ENCODE measurements at places on chromosomes 4 and X. TPM values are rescaled to one million over a fixed set of nuclear protein-coding genes. Genes with fewer than 3 reads are reported as not detected.

EREG gene
- total RNA-seq, result not detected

GPRASP1 gene
- 2.3 TPM for total RNA-seq

DNA sequence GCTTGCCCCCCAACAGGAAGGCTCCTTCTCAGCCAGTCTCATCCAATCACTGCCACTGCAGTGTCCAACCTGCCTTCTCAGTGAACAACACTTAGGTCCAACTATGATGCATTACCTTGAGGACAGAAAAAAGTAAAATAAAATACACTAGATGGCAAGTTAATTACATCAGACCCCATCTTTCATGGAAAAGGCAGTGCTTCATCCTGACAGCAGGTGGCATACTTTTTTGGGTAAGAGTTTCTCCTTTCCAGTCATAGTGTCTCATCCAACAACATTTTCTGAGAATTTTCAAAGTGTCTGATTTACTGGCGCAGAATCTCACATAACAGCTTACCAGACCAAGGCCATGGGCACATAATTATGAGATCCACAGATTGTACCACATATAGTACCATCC, 1742.8 kb downstream of the PCDH7 start:
- no peak for ATAC-seq

GRCh38 chr4:22014222-22014741, 65.7 kb upstream of the KCNIP4 start:
- no peak for ATAC-seq

GRCh38 chr4:149630064-149630463, 185.6 kb downstream of the IQCM start:
- no peak for ATAC-seq

TLR2 gene
- total RNA-seq, result 2.1 TPM

DNA sequence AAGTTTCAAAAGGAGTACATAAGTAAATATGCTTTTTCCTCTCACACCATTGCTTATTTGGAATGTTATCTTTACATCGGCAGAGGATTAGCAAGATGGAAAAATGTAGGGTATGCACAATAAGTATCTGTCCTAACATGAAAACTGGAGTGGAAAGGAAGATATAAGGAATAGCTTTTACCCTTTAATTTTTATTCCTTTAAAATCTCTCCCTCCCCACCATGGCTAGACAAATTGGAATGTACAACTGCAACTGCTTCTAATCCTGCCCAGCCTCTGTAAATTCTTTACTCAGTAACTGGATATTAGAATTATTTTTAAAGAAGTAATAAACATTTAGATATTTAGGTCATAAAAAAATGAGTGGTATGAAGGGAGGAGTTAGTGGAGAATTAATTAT, 171.5 kb downstream of the PCDH18 start:
- ATAC-seq, result no peak

- ATAC-seq, result no peak
Measured at GRCh38 chrX:105451401-105451800, 230.9 kb upstream of the TEX13A start.

DNA sequence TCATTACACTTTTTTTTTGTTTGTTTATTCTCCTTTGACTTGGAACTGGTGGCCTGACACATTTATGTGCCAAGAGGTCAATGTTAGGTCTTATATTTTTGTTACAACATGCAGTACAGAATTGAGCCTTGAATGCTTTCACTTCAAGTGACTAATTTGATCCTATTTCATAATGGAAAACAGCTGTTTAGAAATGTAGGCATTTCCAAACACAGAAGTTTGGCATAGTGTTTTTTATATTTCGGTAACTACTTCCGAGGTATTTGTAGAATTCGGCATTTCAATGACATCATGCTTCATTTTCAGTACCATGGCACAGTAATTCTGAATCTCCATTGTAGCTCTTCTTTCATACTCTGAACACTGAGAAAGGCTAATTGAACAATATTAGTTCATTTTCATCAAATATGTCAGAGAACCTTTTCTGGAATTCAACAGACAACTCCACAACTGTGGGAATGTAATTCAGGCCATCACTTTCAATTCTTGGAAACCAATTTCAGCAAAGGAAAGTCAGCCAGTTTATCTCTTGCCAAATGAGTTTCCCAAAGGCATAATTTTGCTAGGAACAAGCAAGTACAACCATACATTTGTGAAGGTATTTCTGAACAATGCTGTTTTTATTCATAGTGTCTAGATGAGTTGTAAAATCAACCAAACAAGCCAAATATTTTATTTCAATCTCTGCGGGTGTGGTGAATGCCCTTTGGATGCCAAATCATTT, 11.4 kb downstream of the FAM120C start:
- ATAC-seq, result no peak

GAGE2A gene
- total RNA-seq, result not detected

- no peak for ATAC-seq
Measured at GRCh38 chr4:41323179-41323578, 66.5 kb downstream of the UCHL1 start.

DNA sequence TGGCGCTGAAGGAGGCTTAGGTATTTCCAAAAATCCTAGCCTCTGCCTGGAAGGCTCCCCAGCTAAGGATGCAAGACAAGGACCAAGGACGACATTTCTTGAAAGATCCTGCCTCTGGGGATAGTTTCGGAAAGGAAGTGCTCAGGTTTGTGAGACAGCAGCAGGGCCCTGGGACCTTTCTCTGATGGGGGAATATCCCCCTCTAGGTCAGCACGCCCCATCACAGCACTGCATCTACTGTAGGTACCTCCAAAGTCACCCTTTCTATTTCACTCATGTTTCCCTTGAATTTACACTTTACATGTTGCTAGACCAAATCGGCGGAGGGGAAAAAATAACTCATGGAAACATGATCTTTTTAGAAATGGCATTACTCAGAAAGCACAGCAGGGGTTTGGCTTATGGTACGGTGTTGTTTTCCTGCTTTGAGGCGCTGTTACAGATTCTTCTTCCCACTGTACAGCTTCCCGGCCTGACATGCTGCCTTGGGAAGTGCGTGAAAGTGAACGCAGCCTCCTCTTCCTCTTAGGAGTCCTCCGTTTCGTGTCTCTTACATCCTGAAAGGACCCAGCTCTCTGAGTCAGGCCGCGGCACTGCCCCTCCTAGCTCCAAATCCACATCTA, 77.2 kb upstream of the DHRSX start:
- peak; percentile 58 for ATAC-seq

SSX4 gene
- total RNA-seq, result not detected

DNA sequence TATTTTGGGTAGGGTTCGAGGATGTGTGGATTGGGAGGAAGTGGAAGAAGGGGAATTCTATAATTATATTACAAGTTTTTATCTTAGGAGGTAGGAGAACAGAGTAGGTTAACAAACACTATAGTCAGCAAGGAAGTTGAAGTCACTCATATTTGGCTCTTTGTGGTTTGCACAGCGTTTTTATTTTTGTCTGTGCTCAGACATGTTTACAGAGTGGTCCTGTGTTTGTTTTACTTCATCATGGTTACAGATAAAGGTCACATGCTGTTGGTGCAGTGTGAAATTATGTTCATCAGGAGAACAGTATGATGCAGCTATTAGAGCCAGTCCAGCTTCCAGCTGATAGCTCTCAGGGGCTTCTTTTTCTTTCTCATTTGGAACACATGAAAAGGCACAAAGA, 299.9 kb upstream of the SFRP2 start:
- ATAC-seq, result no peak

DNA sequence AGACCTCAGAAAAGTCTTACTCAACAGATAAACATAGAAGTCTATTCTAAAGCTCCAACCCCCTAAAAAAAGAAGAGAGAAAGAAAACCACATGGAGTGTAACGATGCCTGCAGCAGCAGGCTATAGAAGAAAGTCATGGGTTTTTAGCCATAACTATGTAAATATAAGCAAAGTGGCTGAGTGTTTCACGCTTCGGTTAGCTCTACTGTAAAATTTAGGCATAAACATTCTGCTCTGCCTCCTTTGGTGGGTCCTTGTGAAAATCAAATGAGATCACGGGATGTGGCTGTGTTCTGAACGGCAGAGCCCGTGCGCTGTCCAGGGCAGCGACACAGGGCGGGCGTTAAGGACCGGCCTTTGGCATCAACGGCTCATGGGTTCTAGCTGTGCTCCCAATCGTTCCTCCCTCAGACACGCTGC, 78.4 kb downstream of the IRF2 start:
- ATAC-seq, result no peak

- ATAC-seq, result no peak
Measured at GRCh38 chr4:93710101-93710846, 118.3 kb upstream of the ATOH1 start.

GRCh38 chr4:10033191-10033881, 12.0 kb upstream of the SLC2A9 start:
- peak; percentile 38 for ATAC-seq

RHOXF1 gene
- not detected for total RNA-seq

GRCh38 chr4:105060628-105061027, 86.0 kb upstream of the TET2 start:
- peak; percentile 71 for ATAC-seq

RTL9 gene
- not detected for total RNA-seq

DNA sequence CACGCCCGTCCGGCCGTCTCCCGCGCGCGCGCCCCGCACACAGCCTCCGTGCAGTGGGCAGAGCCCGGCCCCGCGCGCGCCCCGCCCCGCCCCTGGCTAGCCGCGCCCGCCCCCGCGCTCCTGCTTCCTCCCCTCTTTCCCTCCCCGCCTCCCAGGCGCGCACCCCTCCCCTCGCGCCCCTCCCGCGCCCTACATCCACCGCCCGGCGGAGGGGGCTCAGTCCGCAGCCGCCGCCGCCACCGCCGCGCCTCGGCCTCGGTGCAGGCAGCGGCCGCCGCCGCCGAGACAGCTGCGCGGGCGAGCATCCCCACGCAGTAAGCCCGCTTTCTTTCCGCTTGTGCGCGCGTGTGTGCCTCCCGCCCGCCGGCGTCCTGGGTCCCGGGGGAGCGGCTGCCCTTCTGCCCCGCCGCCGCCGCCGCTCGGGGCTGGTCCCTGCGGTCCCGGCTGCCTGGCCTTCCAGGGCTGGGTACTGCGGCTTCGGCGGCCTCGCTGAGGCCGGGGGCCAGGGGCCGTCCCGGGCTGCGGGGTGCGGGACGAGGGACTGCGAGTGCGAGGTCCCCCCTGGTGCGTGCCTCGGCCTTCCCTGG, at the start of gene FHL1:
TSS of gene FHL1 (plus strand) at position 219 of the 587 bp plus-strand sequence.
- peak; percentile 72 for ATAC-seq

GRCh38 chr4:168759959-168760527, 250.0 kb downstream of the CBR4 start:
- ATAC-seq, result no peak

DNA sequence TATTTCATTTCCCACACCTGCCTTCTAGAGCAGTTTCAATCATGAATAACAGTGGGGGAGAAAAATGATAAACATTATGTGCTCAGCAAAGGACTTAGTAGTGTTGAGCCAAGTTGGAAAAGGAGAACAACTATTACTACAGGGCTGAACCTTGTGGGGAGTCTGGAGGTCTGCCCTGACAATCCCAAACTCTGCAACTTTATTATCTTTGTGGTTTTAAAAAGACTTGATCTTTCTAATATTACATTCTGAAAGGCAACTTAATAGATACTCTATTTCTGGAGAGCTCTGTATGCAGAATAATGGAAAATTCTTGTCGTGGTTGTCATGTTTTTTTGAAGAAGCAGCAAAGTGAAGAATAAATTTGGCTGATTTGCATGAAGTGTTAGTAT, 116.1 kb downstream of the SPCS3 start:
- ATAC-seq, result no peak

Measured in activated T-helper 17 cell treated with anti-CD3 and anti-CD28 coated beads, Interleukin-2, amount 50 U/mL, for 72 hours (primary cell).